ENCODE measurements at places on chromosomes 6 and 20.
A peak's percentile ranks its signal among the peaks of the same experiment; 100 is the strongest.

DNA sequence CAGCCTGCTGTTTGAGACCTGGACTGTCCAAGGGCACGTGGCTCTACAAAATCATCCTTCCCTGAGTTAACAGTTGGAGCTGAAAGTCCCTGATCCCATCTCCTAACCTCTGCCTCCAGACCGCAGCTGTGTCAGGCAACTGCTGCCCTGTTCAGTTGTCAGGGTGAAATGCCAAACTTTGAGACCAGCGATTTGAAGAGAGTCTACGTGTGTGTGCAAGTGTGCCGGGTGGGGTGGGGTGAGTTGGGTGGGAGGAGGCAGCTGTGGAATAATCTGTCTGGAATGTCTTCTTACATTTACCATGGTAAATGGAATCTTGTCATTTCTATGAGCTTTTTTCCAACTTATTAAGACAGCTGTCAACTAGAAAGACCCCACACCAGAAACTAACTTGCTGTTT, 81.0 kb upstream of the FAM8A1 start:
- DNase-seq: no peak

DNA sequence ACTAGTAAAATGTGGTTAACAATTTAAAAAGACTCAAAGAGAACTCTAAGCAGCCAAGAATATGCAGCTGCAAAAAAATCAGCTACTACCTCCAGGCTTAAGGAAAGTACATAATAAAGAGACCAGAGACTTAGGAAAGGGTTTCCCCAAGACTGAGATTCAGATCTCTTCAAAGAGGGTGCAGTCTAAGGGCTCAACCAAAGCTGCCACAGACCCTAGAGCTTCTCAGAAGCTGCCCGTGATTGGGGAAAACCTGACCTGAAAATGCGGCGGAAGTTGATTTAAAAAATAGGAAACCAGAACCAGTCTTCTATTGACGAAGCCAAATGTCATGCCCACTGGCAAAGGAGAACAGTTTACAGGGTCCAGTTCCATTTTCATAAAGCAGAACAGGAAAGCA, 516.8 kb upstream of the MARCKS start:
- DNase-seq: no peak

DNA sequence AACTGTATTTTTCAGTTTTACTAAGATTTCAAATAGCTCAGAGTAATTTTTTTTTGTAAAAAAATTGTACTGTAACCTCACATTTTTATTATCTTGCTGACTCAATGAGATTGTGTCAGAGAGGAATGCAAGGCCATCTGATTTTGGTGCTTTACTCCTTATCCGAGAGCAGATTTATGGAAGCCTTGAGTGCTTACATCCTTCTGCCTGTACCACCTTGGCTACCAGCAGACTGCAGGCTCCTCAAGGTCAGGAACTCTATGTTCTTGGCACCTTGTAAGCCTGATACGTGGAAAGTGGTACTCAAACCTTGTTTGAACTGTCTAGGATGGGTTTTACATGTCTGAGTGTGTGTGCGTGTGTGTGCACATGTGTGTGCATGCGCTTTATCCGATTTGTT, 80.1 kb upstream of the MLIP start:
- no peak for DNase-seq

- DNase-seq: no peak
Measured at GRCh38 chr6:51541847-51542246, 545.6 kb downstream of the PKHD1 start.

DNA sequence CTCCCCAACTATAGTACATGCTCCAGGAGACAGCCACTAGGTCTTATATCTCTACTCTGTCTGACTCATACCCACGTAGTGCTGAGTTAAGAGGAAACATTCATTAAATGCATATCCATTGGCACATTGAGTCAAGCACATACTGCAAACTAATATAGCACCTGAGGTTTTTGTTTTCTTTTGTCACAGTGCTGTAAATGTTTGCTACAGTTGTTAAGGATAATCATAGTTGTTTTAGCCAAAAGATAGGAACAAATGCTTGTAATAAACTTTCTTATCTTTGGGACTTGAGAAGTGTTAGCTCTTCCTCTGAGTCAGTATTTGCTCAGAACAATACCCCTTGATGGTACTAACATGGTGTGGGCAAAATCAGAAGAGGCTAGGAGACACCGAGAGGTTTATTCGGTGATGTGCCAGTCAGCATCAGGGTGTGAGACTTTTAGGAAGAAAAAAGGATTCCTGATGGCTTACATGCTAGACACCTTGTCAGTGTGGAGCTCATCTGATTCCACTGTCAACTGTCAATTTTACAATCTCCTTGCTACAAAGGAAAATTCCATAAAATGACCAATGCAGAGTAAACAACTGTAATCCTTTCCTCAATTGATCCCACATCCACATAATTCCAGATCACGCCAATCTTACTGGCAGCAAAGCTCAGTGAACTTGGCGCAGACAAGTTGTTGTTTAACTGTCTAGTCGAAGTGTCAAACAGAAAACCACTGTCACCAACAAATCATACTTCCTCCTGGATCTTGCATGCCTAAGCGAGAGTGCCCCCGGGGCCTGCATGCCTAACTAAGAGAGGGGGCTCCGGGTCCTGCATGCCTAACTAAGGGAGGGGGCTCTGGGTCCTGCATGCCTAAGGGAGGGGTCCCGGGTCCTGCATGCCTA, 36.1 kb downstream of the ELOVL2 start:
- no peak for DNase-seq

DNA sequence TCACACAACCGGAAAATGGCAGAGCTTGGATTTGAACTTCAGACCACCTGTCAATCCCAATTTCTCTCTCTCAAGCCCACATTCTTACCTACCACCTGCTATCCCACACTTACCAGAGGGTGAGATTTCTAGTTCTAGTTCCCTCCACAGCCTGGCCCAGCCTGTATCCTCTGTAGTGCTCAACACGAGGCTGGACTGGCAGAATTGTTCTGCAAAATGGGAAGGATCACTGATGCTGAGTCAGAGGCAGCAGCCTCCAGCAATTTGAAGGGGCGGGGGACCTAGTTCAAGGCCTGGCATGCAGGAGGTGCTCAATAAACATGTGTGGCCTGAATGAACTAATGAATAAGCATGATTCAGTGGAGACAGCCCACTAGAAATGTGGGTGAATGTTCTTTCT, 53.6 kb upstream of the TTPAL start:
- DNase-seq: no peak

DNA sequence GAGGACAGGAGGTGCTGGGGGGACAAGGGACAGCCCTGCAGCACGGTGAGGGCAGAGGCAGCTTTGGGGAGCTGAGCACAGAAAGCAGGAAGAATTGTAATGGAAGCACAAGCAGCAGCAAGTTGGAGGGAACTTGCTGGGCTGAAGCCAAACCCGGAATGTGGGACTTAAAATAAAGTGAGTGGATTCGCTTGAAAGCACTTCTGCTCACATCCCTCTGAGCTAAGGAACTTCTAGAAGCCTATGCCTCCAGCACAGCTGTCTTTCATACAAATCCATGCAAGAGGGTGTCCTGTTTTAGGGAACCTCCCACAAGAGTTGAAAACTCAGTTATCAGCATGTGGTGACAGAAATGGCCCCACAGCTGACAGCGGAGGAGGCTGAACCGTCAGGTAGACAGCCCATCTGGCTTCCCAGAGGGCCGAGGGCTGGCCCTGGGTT, 71.4 kb upstream of the MLN start:
- no peak for DNase-seq

DNA sequence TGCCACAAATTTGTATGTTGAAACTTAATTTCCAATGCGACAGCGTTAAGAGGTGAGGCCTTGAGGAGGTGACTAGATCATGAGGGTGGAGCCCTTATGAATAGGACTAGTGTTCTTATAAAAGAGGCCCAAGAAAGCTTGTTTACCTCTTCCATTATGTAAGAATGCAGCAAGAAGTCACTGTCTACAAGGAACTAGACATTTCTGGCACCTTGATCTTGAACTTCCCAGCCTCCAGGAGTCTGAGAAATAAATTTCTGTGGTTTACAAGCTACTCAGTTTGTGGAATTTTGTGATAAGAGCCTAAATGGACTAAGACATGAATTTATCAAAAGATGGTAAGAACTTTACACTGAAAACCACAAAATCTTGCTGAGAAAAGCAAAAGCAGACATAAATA, 173.6 kb upstream of the SGK1 start:
- no peak for DNase-seq

DNA sequence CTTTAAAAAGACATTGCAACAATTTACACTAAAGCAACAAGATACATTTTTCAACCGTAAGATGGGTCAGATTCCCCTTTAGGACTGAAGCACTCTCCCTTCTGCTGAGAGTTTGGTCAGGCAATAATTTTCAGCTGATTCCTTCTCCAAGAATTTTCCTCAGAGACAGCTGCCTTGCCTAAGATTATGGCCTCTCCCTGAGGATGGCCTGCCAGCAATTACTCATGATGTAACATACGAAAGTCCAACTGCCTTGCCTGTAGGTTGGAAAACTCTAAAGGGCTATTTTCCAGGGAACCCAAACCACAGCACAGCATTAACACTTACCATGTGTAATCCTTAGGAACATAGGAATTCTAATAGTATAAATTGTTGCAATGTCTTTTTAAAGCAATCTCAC, 229.1 kb upstream of the FLRT3 start:
- DNase-seq: no peak

DNA sequence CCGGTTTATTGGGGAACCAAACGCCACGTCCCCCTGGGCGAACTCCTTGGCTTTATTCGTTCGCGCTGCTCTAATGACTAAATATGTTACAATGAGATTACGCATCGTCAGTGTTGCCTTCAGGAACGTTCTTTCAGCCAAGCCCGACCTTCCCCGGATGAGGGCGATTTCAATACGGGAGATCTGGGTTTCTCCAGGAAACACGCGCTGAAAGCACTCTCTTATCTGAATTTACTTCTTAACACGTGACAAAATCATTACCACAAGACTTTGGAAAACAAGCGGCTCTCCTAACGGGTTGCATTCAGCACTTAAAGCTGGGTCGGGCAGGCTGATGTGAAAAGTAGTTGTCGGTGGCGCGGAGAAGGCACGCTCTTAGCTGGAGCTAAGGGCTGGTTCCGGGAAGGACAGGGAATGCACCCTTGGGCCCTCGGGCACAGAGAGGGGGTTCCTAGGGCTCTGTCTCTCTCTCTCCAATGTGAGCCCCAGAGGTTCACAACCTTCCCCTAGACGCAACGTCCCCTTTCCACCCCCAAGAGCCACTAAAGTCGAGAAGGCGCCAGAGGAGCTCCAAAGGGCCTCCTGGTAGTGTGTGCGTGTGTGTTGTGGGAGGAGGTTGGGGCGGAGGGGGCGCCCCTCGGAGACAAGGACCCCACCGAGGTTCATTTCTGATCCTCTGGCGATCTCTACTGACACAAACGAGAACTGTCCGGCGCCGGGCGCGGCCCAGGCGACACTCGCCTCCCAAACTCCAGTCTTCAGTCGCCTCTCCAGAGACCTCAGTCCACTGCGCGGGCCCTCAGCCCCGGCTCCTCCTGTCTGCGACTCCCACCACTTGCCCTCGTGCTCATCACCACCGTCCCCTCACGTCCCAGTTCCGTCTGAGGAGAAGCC, 7.1 kb upstream of the NKX2-2 start:
- no peak for DNase-seq

- DNase-seq: no peak
Measured at GRCh38 chr6:37309046-37309445, 44.7 kb upstream of the RNF8 start.

- DNase-seq: no peak
Measured at GRCh38 chr20:57999465-58000111, 228.9 kb downstream of the ANKRD60 start.

DNA sequence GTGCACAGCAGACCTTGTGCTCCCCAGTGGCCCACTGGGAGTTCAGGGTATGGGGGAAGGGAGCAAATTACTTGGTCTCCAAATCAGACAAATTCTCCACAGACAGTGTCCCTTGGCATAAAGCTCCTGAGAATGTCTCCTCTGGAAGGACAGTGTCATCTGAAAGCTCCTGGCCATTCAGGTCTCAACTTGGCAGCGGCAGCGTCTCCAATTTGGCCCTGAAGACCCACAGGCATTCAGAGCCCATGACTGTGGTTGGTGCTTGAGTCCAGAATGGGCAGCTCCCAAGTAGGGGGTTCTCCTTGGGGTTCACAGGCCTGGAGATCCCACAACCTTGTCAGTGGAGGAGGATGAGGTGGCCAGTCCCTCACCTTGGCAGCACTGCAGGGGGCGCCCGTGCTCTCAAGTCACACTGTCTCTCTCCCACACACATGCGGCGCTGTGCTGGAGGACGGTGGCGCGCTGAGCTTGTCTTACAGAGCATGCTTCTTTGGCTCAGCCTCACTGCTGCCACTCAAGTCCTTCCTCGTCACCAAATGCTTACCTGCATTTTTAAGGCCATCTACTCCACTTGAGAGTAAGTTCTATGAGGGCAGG, 20.7 kb downstream of the DYNLRB1 start:
- DNase-seq: peak; percentile 20
